ENCODE measurements at places on chromosomes 3 and 15.

DNA sequence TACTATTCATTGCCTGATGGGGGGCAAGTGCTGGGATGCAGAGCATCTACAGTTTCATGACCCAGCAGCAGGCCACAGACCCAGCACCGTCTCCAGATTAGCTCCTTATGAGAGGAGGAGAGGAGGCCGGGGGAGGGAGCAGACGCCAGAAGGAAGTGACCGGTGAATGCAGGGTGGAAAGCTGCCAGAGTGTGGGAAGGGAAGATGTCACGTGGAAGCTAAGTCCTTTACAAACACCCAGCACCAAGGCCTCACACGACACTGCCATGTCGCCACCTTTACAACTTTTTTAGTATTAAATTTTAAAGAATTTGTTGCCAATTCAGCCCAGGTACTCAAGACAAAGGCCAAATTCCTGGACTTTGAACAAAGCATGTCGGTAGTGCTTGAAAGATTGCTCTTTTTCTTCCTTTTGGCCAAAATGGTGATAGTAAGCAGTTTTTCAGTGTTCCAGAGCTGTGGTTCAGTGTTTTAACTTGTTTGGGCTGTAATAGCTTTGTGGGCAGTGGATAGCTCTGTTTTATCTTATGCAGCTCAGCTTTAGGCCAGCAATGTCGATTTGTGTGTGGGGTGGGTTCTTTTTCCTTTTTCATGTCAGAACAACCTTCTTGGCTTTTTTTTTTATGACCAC, 58.2 kb downstream of the ZBTB38 start:
- no peak for DNase-seq

DNA sequence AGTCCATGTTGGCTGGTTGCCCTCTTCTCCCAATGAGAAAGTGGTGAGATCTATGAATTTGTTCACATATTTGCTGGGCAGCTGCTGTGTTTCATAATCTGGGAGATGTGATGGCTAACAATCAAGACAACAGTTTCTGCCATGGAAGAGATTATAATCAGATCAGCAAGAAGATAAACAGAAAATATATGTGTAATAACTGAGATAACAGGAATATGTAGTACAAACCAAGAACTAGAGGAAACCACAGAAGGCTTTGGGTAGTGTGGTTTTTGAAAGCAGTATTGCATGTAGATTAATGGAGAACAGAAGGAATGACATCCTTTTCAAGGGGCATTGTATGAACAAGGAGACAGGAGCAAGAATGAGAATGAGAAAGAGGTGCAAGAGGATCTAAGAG, 12.2 kb upstream of the CSTA start:
- DNase-seq, result no peak

DNA sequence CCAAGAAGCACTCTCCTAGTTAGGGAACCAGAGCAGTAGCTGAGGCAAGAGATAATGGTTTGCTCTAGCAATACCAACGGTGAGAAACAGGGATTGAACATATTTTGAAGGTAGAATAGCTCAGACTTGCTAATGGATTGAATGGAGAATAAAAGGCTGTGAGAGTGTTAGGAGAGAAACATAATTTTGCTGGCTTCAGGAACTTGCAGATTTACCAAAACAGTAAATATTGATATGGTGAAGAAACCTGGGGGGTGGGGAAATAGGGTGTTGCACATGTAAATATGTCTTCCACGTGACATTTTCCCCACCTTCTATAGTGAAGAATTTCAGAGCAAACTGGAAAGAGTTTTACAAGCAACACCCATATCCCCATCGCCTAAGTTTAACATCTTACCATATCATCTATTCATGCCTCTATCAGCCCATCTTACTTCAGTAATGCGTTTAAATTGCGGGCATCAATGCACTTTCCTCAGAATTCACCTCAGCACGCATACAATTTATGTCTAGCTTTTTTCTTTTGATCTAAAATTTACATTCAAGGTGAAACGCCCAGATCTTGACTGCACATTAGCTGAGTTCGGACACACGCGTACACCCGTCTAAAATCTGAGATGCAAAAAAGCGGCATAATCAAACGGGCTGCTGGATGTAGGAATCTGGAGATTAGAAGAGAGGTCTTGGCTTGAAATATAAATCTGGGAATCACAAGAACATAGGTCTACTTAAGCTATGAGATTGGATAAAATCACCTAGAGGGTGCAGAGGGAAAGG, 891 bp upstream of the NR1D2 start:
- DNase-seq, result no peak

- DNase-seq, result no peak
Observed at GRCh38 chr3:172516318-172517214, 6.7 kb downstream of the TNFSF10 start.

GRCh38 chr15:40736575-40736974, 18.5 kb downstream of the RMDN3 start:
- DNase-seq, result no peak

Measured in activated CD4-positive, CD25-positive, alpha-beta regulatory T cell treated with anti-CD3 and anti-CD28 coated beads, Interleukin-2, amount 50 U/mL, for 72 hours (primary cell).